ENCODE measurements at places on chromosomes 13 and 19.
A peak's percentile ranks its signal among the peaks of the same experiment; 100 is the strongest.

DNA sequence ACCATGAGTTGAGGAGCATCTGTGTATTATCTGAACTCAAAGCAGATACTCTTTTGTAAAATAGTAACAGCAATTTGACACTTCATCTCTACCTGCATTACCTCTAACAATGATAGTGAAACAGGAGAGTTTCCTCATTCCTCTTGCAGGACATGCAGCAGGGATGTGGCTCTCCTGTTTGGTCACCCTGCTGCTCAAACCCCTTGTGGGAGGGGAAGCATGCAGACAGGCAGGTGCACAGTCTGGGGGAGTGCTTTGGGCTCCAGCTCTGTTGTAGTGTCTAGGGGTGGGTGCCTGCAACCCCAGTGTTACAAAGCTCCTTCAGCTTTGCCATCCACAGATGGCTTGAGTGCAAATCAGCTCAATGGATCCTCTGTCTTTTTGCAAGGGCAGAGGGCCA lies 827.6 kb downstream of the DACH1 start:
- no peak for DNase-seq

DNA sequence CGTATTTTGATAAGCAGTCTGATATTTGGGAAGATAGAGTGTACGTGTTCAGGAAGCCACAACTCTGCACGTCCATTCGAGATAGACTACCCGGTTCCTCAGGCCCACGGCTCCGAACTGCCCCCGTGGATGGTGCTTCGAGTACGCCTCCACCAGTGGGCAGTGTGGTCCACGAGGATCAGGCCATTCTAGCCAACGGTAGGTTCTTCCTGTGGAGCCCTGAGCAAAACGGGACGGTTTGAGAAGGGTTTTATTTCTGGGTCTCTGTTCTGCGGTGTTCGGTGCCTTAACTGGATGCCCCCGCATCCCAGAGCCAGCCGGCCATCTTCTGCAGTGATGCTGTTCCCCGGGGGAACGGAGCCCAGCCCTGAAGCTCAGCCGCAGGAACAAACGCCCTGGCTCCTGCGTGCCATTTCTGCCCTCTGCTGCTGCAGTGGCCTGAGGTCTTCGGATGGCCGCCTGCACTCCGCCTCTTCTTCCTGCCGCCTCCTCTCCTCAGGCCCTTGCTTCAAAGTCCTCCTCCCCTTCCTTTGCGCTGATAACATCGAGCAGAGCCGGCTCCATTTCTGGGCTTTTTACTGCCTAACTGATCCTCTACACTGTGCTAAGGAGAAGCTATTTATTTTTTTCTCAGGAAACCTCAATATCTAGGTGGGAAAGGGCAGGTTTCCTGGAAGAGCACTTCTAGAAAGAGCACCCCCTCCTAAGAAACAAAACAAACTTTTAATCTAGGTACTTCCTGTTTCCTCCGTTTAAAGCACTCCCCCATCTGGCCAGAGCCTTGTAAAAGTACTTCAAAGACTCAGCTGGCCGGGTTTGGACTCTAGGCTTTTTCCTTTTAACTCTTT lies 36.2 kb upstream of the SLC46A3 start:
- DNase-seq = no peak

- peak; percentile 46 for DNase-seq
Observed at GRCh38 chr19:7678971-7679751, 1.5 kb upstream of the TRAPPC5 start.

GRCh38 chr13:43686557-43686956 lies 100.2 kb downstream of the ENOX1 start:
- DNase-seq = no peak

- DNase-seq = no peak
Observed at GRCh38 chr13:98548230-98548629, 28.7 kb downstream of the STK24 start.

DNA sequence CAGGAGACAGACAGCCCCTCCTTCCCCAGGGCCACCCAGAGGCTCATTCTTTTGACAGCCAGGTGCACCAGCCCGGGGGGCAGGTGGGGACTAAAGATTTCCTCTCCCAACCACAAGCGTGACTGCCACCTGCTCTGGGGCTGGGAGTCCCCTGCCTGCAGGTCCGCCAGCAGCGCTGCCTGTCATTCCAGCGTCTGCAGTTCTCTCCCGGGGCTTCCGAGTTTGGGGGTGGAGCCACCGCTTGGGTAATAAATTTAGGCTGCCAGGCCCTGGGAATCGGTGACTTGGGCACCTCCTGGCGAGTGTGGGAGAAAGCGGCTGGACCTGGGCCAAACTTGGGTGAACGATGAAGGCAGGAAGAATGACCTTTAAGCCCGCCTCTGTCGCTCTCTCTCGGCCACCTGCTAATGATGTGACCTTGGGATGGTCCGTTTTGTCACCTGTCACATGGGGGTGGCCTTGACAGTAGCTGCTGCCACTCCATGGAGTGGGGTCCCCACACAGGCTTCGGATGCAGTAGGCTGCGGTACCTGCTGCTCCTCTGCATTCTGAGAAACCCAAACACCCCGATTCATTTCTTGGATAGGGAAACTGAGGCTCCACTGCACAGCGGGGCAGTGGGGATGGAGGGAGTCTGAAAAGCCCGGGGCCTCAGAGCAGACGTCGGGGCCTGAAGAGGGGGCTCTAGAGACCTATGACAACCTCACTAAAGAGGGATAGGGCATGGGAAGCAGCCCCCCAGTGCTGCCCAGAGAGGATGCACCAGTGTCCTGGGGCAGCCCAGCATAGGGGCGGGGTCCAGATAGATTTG lies 12.8 kb downstream of the FUT6 start:
- no peak for DNase-seq

DNA sequence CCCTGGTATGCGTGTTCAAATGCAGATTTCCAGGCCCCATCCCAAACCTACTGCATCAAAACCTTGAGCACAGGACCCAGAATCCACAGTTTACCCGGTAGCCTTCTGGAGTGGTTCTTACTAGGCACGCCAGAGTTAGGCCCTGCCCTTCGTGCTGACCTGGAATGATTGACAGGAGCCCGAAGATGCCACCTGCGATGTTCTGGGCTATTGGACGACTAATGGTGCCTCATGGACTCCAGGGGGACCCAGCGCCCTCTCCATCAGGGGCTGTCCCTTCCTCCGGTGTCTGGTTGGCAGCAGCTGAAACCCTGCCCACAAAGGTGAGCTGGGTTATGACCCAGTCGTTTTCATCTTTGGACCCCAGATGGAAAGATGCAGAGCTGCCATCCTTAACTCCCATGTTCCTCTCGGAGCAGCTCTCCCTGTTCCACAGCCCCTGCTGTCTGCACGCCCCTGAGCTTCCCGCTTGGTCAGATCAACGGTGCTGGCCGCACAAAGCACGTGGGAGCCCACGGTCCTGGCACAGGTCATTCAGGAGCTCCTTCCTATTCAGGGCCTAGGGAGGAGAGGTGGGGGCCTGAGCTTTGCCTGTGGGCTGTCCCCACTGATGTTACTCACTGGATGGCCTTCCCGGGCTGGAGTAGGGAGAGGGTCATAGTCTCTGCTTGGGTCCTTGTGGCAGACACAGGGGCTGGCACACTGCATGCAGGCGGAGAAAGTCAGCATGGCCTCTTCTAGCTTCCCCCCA lies 65.8 kb downstream of the GPR12 start:
- no peak for DNase-seq

- no peak for DNase-seq
Observed at GRCh38 chr13:38755793-38756192, 68.9 kb downstream of the FREM2 start.
